Stimulated activated CD4-positive, alpha-beta T cell treated with anti-CD3 and anti-CD28 coated beads, TNF-alpha, amount 100 ng/mL, for 24 hours (primary cell): ENCODE measurements at places on chromosomes 13 and 19.

- no peak for DNase-seq
These were observed 84.9 kb downstream of the CHST8 start for GRCh38 chr19:33706631-33707030.

- no peak for DNase-seq
These were observed 36.3 kb downstream of the SHISA2 start for GRCh38 chr13:26015271-26016125.

GRCh38 chr19:49502866-49503581 lies 6.8 kb downstream of the RPS11 start:
- no peak for DNase-seq

DNA sequence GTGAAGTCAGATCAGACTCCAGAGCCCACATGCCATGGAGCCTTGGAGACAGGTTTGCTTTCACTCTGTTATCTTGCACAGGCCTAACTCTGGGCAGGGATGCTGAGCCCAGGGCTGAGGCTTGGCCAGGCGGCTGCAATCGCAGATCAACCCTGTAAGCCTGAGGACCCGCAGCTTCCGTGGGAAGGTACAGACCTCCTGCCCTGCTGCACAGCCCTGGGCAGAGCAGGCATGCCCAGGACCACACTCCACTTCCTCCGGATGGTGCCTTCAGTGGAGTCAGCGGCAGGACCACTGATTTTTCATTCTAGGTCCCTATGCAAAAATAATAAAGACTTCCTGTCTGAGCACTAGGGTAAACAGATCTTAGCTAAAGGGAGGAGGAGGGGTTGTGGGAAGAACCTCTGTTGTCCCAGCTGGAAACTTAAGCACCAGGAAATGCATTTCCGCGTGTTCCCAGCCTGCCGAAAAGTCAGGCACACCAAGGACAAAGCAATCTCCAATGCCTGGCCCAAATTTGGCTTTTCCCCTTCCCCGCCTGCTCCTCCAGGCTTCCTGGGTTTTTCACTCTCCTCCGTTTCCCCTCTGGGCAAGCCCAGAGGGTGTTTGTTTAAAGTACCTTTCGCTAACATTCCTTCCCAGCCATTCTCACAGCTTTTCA lies 87.3 kb downstream of the KCTD15 start:
- no peak for DNase-seq
